NCI-H2227 treated with DMSO at 0.1 percent for 48 hours (cell line): ENCODE measurements at places on chromosomes 12 and 14.
A peak's percentile ranks its signal among the peaks of the same experiment; 100 is the strongest.

DNA sequence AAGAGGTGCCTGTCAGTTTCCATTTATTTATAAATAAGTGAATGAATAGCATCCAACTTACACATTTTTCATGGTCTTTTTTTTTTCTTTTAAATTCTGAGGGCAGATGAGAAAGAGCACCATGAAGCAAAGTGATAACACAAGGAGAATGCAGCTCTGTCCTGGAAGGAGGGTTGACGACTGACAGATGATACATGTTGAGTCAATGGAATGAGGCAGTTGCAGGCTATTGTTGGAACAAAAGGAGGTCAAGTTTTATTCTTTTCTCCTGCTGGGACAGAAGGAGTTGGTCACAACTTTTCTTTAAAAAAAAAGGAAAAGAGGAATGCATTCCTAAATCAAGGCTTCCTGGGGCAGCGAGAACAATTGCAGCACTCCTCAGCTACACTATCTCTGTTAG is 119.9 kb upstream of the PLEKHG7 start:
- no peak for DNase-seq

GRCh38 chr14:33715227-33715528 is 235.7 kb downstream of the EGLN3 start:
- no peak for DNase-seq

DNA sequence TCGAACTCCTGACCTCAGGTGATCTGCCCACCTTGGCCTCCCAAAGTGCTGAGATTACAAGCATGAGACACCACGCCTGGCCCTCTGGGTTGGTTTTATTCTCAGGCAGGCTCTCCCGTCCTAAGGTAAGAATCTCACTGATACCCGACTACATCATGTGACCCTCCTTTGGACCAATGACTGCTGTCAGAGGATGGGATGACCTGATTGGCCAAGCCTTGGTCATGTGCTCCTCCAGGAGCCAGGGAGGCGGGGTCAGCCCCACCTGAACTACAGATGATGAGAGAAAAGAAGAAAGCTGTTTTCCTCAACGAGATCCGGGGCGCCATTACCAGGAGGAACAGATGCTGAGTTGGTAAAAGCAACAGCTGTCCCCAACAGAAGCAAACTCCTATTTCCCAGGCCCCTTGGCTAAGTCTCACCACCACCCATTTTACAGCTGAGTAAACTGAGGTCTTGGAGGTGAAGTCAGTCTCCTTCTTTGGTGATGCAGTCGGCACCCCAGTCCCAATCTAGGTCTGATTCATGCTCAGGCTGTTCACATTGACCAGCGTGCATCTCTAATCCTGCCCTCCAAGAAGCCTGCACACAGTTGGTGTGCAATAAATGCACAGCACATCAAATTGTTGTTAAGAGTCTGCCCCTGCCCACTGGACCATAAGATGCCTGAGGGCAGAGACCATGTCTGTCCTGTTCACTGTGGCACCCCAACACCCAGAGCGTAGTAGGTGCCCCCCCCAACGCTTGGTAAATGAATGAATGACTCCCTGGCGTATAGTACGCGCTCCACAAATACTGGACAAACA is 118.8 kb downstream of the SCARB1 start:
- no peak for DNase-seq

DNA sequence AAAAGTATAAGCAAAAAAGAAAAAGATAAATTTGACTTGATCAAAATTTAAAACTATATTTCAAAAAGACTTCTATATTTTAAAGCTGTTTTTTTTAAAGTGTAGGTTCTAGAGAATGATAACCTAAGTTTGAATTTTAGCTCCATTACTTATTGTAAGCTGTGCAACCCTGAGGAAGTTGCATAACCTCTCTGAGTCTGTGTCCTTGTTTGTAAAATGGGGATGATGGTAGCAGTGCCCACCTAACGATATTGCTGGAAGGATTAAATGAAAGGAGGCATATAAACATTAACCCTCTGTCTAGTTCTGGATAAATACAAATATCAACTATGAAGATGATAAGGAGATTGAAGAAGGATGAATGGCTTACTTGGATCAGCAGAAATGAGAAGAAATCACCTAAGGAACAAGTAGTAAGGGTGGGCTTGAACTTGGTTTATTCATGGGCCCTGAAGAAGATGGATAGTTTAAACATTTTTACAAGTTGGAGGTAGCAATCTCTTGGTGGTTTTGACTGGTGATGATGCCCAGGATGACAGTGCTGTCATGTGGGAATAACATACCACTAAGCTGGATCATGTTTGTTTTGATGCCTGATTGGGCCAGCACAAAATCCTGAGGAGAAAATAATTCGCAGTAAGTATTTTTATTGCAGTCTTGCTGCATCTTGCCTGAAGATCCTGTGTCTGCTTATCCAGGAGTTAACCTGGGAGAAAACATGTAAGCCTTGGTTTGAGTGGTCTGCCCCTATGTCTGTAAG is 35.0 kb downstream of the TXNRD1 start:
- no peak for DNase-seq

DNA sequence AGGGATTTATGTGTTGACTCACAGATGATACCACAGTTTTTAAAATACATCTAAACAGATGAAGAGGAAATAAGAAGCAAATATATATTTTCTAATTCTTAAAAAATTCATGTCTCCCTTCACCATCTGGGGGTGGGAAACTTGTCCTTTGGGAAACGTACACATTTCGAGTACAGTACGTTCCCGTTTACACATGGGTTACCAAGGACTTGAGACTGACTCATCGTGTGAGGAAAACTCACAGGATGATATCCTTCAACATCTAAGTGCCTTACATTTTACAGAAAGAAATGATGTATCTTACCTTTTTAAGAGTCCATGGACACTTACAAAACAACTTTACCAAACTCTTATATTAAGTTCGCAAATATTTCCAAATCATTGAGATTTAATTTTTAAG is 16.0 kb upstream of the FBLN5 start:
- DNase-seq = no peak

GRCh38 chr14:51552275-51552674 is 99.4 kb upstream of the FRMD6 start:
- no peak for DNase-seq

GRCh38 chr12:121132601-121133481 is at the start of gene P2RX7:
Gene P2RX7, plus strand, starts transcription at chr12:121132876. Its CDS starts 95 bp downstream, at chr12:121132971.
- peak; percentile 54 for DNase-seq

- DNase-seq = no peak
Observed at GRCh38 chr14:53634793-53635192, 321.8 kb downstream of the BMP4 start.

DNA sequence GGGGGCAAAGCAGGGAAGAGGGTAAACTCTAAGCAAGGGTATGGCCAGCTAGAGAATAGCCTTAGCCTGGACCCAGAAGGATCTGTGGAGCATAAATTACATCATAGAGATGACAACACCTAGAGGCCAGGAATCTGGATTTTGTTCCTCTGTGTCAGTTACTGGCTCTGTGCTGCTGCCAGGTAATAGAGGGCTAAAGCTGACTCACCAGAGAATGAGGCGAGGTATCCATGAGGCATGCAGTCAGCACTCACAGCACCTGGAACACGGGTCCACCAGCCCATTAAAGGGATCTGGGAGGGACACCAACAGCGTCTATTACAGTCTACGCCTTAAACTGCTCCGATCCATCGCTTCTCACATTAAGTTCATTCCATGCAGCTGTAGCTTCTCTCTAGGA is 74.9 kb upstream of the CMKLR1 start:
- no peak for DNase-seq

- no peak for DNase-seq
Observed at GRCh38 chr12:68432622-68433021, 100.5 kb upstream of the MDM1 start.

DNA sequence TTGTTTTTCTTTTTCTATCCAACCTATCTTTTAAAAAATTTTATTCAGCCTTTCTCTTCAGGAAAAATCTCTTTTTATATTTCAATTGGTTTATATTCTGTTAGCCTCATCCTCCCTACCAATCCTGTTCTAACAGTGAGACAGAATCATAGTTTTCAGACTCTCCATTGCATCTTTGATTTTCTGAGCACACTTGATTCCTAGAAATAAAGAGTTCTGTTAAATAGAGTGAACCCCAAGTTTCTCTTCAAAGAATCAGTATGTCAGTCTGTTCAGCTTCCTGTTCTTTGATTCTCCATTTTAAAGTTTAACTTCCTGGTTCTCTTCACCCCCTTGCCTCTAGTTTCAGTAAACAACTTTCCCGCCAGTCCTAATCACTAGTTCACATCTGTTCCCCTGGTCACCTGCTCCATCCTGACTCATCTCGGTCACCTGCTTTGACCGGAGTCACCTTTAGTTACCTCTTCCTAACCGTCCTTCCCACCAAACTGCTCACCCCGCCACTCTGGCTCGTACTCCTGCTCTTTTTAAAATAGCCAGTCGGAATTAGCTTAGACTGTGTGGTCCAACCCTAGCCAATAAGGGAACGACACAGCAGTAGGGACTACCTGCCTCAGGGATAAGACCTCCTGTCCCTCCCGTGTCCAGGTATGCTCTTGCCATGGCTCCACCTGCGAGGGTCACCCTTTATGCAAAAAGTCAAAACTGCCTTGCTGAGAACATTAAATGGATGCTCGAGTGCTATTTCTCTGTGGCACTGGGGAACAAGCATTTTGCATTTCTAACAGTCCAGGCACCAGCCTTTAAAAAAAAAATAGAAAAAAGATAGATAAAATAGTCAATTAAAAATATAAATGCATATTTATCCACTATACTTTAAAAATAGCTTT is 48.4 kb downstream of the DDX51 start:
- DNase-seq = no peak

DNA sequence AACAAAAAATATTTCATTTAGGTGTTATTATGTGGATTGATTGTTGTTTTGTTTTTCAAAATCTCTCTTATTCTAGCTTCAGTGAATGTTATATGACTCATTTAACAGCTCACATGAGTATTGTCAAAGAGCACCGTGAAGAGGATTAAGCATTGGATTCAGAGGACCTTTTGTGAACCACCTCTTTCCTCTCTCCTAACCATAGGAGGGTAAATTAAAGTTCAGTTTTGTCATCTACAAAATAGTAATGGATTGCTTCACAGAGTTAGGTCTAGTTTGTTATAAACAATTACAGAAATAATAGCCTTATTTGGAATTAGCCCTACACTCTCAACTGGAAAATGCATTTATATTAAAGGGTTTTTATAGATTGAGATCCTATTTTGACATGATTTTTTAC is 962 bp upstream of the KERA start:
- no peak for DNase-seq
